ENCODE measurements at places on chromosomes 3 and 15.

DNA sequence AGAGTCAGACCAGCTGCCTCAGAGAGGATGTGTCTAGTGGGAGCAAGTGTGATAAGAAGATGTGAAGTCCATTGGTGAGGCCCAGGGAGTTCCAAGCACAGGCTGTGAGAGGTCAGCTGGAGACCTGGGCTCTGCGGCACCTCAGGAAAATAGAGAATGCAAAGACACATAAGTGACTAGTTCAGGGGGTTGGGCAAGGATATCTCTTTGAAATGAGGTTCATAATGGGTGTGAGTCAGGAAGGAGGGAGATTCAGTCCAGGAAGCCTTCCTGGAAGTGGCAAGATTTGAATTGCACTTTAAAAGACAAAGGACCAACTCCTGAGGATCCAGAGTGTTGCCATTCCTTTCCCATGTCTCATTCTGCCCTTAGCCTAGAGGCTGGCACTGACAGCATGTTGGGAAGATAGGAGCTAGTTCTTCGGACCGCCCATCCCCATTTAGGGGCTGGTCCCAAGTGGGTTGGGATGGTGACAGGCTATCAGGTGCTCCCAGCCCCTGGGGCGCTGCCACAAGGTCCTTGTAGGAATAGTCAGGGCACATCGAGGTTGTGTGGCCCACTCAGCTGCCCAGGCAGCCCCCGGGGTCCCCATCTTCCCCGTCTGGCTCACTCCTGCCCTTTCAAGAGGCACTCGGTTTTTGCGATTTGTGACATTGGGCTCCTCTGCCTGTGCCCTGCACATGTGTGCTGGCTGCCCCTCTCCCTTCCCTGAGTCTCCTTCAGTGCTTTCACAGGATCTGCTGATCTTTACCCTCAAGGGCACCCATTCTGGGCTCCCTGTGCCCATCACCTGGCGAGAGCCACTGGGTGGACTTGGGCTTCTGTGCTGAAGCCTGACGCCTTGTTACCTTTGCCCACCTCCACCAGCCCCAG is 23.7 kb downstream of the ESYT3 start:
- no peak for DNase-seq

GRCh38 chr3:38137615-38138348 is 679 bp upstream of the MYD88 start:
- DNase-seq, result no peak

GRCh38 chr3:40771112-40771511 is 246.4 kb downstream of the ZNF621 start:
- DNase-seq, result no peak

DNA sequence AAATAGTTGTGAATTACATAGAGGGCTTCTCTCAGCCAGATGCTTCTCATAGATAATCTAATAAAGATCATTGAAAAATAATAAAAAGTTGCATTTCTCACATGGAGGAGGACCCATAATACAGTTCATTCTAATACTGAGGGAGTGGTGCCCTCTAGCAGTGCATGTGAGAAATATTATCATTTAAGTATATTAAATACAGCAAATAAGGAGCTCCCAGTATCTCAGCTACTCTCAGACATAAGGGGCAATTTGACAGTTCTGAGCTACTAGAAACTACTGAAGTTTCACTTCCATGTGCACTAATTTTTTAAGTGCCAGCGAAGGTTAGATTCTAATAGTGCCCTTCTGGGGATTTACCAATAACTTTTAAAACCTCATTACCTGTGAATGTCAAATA is 188.3 kb downstream of the IL5RA start:
- peak; percentile 23 for DNase-seq

- DNase-seq, result no peak
These were observed 4.7 kb downstream of the EHD4 start for GRCh38 chr15:41967506-41968206.

DNA sequence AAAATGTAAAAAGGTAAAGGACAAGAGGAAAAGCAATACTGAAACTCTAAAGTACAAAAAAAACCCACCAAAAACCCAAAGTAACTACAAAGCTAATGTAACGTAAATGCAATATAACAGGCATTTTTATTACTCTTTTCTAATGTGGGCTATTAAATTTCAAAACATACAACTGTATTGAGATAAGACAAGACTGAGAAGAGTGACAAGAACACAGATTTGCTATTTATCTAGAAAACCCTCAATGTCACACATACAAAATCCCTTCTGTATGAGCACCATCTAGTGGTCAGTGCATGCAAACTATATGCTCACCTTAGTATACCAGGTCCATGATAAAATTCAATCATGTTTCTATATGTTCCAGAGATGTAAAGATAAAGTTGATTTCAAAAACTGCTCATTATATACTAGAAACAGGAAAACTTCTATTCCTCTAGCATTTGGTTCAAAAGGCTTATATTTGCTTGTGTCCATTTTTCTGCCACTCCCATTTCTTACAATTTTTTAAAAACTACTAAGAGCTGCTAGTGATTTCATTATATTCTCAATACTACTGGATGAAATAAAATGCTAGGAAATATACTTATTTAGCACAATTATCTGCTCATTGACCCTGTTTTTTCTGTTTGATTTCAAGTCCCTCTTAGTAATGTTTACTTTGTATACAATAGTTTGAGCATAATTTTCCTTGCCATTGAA is 111.4 kb downstream of the DLG1 start:
- DNase-seq, result peak; percentile 21

GRCh38 chr3:158404131-158404718 is 166.8 kb upstream of the MLF1 start:
- no peak for DNase-seq
